Esophagus squamous epithelium (tissue), 5 donors: ENCODE measurements at places on chromosomes 5 and 9. TPM values are rescaled to one million over a fixed set of nuclear protein-coding genes. Genes with fewer than 3 reads are reported as not detected.

The ANKRD34B gene
- not detected for total RNA-seq

The HSD17B3 gene
- total RNA-seq: 0.38 TPM

The TRIM36 gene
- 0.40 TPM for total RNA-seq

The COL23A1 gene
- not detected for total RNA-seq

The CDKN2B-AS1 gene
- total RNA-seq: 1.1 TPM

The PNPLA7 gene
- 0.79 TPM for total RNA-seq

The IRX2 gene
- 6.4 TPM for total RNA-seq

The PCDHB15 gene
- total RNA-seq: 0.09 TPM

The TRPM6 gene
- total RNA-seq: 0.97 TPM

The FOXD4L6 gene
- total RNA-seq: not detected

The FNIP1 gene
- total RNA-seq: 7.6 TPM

The MOB3B gene
- 7.6 TPM for total RNA-seq

The S100Z gene
- total RNA-seq: 0.53 TPM

The NSG2 gene
- not detected for total RNA-seq

The BRINP1 gene
- total RNA-seq: 1.4 TPM

The CYLC2 gene
- not detected for total RNA-seq

The TAF11L5 gene
- total RNA-seq: not detected

- DNase-seq: no peak
Observed at GRCh38 chr5:159003045-159004030, 96.4 kb downstream of the EBF1 start.

GRCh38 chr9:17222932-17223331, 88.1 kb downstream of the CNTLN start:
- no peak for DNase-seq

DNA sequence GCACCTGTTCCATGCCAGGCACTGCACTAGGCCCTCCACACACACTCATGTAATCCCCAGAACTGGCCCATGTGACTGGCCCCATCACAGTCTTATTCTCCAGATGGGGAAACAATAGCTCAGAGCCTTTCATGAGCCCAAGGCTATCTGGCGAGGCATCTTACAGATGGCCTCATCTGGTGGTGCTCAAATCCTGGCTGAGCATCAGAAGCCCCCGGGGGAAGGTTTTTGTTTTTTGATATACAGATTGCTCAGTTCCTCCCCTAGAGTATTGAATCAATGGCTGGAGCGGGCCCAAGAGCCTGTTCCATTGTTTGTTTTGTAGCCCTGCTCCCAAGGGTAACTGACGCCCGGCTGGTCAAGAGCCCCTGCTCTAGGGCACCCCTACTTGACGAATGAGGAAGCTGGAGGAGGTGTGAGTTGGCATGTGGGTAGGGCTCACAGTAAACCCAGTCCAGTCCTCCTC, 145.3 kb upstream of the RAPGEF1 start:
- no peak for DNase-seq

GRCh38 chr5:180389252-180390101, 36.3 kb upstream of the GFPT2 start:
- no peak for DNase-seq

GRCh38 chr5:91499943-91500531, 116.9 kb upstream of the ARRDC3 start:
- DNase-seq: no peak

DNA sequence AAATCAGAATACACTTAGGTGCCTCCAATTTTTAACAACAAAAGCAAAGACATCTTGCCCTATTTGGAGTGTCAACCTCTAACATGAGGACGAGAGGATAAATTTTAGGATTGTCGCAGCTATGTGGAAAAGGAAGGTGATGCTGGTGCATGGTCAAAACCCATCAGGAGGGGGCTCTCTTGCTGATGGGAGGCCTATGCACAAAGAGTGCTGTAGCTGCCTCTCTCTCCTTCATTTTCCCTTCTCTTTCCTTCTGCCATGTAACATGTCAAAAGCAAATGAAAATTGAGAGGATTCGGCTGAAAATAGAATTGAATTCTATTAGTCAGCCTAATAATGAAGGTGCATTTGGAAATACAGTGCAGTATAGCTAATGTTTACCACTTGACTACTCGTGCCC, 578.7 kb upstream of the ZNF462 start:
- no peak for DNase-seq

DNA sequence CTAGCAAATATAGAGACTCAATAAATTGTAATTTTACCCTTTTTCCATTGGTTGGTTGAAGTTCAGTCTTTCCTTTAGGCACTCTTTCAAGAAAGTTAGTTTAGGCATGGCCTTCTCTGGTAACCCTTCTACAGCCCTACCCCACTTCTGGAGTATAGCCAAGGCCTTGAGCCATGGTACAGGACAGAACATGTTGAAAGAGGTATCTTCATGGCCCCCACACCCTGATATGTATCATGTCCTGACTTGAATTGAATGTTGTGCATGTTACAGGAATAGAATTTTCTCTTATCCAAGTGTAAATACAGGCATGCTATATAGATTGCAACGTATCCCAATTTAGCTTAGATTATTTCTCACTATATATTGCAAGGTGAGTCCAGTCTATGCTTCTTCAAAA, 175.6 kb downstream of the CD180 start:
- DNase-seq: no peak

DNA sequence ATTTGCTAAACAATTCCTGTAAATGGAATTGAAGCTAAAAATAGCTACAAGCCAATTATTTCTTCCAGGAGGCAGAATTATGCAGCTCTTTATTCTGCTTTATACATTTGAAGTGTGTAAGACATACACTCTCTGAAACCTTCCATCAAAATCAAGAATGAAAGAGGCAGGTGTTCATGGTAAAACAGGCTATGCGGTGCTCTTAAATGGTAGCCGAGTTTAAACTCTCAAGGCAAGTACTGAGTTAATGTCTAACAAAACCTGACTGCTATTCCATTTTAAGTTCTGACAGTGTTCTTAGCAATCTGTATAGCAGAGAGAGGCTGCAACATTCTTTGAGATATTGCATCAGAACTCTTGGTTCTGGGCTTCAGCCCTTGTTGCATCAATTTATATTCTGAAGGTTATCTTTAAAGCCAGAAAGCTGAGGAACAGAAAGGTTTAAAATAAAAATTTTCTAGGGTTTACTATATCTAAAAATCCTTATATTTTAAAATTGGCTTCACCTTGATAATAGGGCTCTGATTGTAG, 248.3 kb upstream of the CCNG1 start:
- DNase-seq: no peak

- DNase-seq: no peak
Observed at GRCh38 chr9:29297592-29297991, 1724.3 kb upstream of the C9orf72 start.

GRCh38 chr5:92017776-92018175, 634.7 kb upstream of the ARRDC3 start:
- DNase-seq: no peak

- DNase-seq: no peak
Observed at GRCh38 chr5:148561801-148562311, 92.5 kb downstream of the HTR4 start.

DNA sequence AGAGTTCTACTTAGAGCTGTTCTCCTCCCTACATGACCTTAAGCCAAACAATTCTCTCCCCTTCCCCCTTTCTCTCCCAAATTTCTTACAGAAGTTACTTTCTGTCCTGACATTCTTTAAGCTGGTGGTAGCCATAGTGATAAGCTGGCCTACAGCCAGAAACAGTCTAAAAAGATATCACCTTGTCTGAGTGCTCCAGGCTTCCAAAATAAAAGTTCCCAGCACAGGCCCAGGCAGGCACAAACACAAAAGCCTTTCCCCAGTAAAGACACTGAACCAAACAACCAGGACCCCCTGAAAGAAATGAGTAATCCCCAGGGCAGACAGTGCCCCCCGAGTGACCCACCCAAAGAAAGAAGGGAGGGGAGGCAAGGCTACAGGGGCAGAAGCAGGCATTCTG, 19.2 kb downstream of the SIL1 start:
- no peak for DNase-seq

GRCh38 chr5:142181547-142182163, 73.1 kb downstream of the NDFIP1 start:
- no peak for DNase-seq

- no peak for DNase-seq
Observed at GRCh38 chr5:139388198-139388821, 1.4 kb downstream of the MZB1 start.

DNA sequence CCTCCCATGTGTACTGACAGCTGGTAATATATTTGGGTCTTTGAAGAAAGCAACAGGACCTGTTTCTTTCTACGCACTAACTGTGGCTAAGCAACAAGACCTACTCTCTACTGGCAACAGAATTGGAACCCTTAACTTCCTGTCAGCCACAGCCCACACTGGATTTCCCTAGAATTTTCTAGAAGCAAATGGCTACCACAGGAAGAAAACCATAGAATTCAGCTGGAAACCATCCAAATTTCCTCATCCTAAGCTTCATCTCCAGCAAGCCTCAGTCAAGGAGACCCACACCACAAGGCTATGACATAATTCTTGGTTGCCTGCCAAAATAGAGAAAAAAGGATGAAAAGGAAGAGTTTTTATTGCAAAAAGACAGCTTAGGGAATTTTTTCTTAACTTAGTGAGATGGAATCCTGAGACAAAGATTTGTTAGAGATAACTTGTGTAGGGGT, 171.8 kb upstream of the TNC start:
- DNase-seq: no peak

- no peak for DNase-seq
Observed at GRCh38 chr5:106860398-106861044, 810.2 kb downstream of the EFNA5 start.

DNA sequence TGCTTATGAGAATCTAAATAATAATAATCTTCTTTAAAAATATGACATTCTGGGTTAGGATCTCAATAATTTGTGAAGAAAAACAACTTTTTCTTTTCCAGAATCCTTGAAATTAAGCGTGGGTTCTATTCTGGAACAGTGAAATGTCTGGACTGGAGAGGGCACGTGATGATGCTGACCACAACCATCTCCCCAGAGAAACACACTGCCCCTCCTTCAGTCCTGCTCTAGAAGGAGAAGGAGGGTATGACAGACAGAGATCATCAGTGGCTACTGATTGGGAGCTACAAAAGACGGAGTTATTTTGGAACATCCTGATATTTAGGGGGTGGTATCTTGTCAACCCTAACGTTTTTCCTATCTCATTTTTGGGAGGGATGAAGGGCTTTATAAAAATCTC, 40.2 kb downstream of the MEF2C start:
- DNase-seq: no peak

GRCh38 chr5:179766726-179767455, 26.9 kb upstream of the LTC4S start:
- no peak for DNase-seq

DNA sequence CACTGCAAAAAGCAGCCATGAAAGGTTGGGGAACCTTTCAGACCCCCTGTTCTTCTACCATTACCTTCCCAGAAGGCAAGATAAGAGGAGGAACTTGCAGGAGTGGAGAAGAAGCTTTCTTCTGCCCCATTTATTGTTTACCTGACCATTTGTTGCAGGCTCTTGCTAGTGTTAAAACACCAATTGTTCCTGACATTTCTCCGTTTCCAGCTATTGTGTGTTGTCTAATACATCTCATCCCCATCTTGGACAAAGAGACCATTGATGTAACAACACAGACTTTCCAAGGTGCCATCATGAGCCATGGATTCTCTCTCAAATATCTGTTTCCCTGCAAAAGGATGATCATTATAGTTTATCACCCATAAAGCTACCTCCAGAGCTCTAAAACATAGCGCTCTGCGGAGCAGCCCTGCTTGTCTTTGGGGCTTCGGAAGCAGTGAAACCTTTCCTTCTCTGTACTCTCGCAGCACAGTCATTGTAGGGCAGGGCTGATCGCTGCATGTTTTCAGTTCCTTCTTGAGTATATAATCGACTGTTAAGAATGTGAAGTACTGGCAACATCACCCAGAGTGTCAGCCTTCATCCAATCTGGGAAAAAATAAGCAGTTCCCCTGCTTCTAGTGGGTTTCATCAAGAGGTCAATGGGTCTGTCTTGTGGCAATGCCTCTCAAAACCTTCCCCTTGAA, 680.0 kb downstream of the SEMA5A start:
- DNase-seq: no peak

DNA sequence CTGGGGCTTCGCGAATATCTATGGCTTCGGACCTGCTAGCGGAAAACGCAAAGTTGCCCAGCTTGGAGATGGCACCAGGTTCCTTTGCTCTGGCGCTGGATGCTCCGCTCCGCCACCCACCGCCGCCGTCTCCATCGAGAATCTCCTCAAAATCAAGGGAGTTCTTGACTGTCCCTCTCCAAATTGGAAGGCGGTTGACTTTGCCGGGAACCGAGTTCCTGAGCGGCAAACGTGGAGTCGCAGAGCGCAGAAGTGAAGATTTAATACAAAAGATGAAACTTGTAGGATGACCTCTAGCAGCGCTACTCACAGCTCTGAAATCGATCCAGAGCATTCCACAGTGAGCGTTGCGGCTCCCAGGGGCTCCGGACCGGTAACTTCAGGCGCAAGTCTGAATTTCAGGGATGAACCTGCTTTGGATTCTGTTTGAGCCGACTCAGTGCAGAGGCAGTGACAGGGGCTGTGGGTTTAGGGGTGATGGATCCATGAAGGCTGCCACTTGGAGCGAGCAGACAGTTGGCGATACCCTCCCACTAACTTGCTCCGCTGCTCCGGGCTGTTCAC, 1641.5 kb upstream of the C9orf72 start:
- DNase-seq: no peak

- no peak for DNase-seq
Observed at GRCh38 chr5:6261256-6261655, 117.1 kb downstream of the MED10 start.

DNA sequence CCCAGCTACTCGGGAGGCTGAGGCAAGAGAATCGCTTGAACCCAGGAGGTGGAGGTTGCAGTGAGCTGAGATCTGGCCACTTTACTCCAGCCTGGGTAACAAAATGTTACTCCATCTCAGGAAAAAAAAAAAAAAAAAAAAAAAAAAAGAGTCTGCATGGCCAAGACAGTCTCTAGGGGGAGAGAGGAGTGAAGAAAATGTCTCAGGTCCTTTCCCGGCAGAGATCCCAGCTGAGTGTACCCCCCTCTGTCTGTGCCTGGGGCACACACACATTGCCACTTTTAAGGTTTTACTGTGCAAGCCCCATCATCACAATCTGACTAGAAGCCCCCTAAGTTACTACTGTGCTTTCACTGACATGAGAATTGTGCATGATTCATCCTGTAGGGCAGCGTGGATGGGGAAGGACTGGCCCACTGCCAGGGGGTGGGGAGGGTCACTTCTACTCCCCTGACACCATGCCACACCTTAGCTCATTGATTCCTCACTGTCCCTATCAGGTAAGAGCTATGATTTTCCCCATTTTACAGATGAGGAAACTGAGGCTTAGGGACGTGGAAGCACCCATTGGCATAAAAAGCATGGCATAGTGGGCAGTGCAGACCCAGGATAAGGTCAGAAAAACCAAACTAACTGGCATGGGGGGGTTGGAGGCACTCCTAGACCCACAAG, 102.3 kb upstream of the LARP1 start:
- DNase-seq: no peak
